Activated CD4-positive, alpha-beta memory T cell treated with anti-CD3 and anti-CD28 coated beads, Interleukin-2, amount 10 ng/mL, durations not matched to agents 7 days and 5 days (primary cell): ENCODE measurements at places on chromosomes 4 and X. TPM values are rescaled to one million over a fixed set of nuclear protein-coding genes. Genes with fewer than 3 reads are reported as not detected.

DNA sequence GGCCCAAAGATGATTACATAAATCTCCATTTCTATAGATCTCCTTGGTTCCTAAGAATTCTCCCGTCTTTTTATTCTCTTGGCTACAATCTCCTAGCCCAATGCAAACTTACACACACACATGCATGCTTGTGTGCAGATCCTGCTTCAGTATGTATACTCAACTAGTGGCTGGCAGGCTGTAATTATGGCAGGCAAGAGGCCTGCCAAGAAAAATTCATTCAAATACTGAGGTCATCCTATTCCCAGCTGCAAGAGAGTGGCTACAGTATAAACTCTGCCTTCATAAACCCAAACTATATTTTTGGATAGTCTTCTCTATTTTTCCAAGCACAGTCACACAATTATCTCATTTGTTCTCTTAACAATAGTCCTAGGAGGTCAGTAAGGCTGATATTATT lies 95.2 kb downstream of the SHROOM4 start:
- no peak overlapping the region for H3K27ac ChIP-seq
- H3K4me1 ChIP-seq = no peaks in the 10 kb centered on the region
- DNase-seq = no peak
- H3K36me3 ChIP-seq = no peaks in the 10 kb centered on the region
- no peaks in the 10 kb centered on the region for H3K27me3 ChIP-seq

MUC7 gene
- not detected for total RNA-seq

PF4V1 gene
- total RNA-seq = not detected

GRCh38 chrX:39214387-39215126 lies 413.3 kb downstream of the MID1IP1 start:
- H3K4me3 ChIP-seq = no peak overlapping the region
- H3K4me1 ChIP-seq = peaks cover 3% of the 10 kb centered on the region
- peaks cover 4% of the 10 kb centered on the region for H3K27me3 ChIP-seq
- H3K36me3 ChIP-seq = no peaks in the 10 kb centered on the region

- H3K4me1 ChIP-seq = peaks cover 11% of the 10 kb centered on the region
- H3K27ac ChIP-seq = no peak overlapping the region
- no peak for DNase-seq
- H3K4me3 ChIP-seq = no peak overlapping the region
Measured at GRCh38 chr4:81211956-81212355, 3.1 kb downstream of the PRKG2 start.

GRCh38 chrX:84223261-84223660 lies 35.3 kb upstream of the RPS6KA6 start:
- no peak overlapping the region for H3K4me3 ChIP-seq
- no peak overlapping the region for H3K27ac ChIP-seq
- no peaks in the 10 kb centered on the region for H3K27me3 ChIP-seq

DNA sequence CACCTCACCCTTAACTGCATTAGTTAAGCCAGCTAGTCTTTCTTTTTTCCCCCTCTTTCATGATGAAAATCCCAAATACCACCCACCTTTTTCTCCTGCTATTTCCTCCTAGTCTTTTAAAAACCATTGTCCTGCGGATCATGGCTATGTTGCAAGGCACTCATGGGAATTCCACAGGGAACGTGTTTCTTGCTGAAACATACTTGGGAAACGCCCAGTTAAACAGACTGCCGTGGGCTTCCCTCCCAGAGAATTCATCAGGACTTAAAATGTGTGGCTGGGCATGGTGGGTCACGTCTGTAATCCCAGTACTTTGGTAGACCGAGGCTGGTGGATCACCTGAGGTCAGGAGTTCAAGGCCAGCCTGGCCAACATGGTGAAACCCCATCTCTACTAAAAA lies 32.2 kb downstream of the XG start:
- H3K27me3 ChIP-seq = peaks cover 4% of the 10 kb centered on the region
- no peak overlapping the region for H3K27ac ChIP-seq
- H3K36me3 ChIP-seq = no peaks in the 10 kb centered on the region
- H3K4me3 ChIP-seq = no peak overlapping the region

GRCh38 chr4:2333356-2333841 lies 71.5 kb upstream of the MXD4 start:
- no peak for DNase-seq
- no peak overlapping the region for H3K27ac ChIP-seq
- H3K4me3 ChIP-seq = no peak overlapping the region
- no peaks in the 10 kb centered on the region for H3K4me1 ChIP-seq
